ENCODE measurements at places on chromosomes 1 and 21.
A peak's percentile ranks its signal among the peaks of the same experiment; 100 is the strongest.

DNA sequence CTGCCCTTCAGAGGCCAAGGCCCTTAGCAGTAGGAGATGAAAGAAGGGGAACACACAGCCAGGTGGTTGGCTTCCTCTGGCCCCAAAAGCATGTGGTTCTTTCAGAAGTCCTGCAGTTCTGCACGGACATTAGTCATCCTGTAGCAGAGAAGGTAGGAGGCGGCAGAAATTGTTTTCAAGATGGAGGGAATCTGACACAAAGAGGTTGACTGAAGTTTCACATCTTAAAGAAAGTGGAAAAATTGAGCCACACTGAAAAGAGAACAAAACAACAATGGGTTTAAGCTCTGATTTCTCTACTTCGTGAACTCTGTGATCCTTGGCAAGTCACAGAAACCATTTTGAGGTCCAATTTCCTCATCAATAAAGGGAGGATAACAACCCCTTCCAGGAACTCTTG is 125.3 kb upstream of the DNAH14 start:
- no peak for DNase-seq

DNA sequence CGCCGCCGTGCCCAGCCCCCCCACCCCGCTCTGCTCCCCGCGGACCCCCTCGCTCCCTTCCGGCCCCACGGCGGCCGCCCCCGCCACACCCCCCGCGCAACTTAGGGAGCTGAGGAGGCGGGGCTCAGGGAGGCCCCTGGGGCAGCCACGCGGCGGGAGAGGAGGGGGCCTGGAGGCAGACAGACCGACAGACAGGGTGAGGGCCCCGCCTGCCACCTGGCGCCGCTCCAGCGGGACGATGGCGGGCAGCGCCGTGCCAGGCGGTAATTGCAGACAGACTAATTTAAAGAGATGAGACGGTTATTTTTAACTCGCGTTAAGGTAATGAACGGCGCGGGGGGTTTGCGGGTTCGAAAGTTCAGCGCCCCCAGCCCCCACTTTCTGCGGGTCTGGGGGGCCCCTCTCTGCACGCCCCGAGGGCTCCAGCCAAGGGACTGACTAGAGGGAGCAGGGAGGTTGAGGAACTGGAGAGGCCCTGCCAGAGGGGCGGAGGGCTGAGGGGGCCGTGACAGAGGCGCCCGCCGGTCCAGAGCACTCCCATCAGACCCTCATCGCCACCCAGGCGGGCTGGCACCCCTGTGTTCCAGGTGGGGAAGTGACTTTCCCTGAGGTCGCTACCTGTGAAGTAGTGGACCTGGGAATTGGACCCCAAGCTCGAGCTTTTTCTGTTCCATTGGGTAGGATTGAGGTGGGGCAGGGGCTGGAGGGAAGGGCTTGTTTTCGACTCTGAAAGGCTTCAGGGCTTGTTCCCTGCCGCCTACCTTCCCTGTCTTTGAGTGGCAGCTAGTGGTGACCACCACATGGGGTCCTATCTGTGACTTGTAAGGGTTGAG is 5.4 kb downstream of the FOXO6 start:
- peak; percentile 29 for DNase-seq

DNA sequence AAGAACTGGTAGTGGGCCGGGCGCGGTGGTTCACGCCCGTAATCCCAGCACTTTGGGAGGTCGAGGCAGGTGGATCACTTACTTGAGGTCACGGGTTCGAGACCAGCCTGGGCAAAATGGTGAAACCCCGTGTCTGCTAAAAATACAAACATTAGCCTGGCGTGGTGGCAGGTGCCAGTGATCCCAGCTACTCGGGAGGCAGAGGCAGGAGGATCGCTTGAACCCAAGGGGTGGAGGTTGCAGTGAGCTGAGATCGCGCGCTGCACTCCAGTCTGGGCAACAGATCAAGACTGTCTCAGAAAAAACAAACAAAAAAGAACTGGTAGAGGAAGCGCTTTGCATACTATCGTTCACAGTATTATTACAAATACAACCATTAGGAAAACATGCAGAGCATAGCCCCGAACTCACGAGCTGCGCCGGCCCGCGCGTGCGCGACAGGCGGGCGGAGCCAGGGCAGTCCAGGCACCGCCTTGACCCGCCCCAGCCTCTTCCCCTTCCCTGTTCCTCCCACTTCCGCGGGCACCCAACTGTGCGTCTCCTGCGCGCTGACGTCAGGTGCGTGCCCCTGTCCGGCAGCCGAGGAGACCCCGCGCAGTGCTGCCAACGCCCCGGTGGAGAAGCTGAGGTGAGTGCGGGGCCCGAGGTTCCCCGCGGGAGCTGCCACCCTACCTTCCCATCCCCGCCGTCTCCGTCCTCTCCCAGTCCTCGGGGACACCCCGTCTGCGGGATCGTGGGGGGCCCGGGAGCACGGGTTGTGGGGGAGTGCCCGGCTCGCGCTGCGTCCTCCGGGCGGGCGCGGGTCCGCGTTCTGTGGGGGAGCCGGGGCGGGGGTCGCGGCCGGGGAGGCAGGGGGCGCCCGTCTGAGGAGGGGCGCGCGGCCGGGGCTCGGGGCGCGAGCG is at the start of gene CDC42:
TSS of gene CDC42 (plus strand) at position 595 of the 902 bp plus-strand sequence. CDS start 25,770 bp downstream, outside the sequence.
- DNase-seq, result peak; percentile 96

GRCh38 chr1:66292944-66293343 is 241.0 kb upstream of the SGIP1 start:
- peak; percentile 87 for DNase-seq

DNA sequence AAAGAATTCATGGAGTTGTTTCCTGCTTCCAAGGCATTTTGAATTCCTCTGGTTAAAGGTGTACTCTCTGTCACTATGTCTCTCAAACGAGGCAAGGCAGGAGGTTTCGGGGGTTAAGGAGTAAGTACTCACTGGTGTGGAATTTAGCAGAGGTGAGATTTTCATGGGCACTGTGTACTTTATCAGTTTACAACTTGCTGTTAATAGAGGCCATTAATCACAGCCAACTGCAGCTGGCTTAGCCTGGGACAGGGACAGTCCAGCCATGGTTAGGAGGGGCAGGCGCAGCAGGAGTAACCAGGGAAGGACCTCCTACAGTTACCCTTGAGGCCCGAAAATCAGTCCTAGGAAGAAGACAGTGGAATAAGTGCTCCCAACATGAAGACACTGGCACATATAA is 18.1 kb upstream of the TMEM9 start:
- no peak for DNase-seq

DNA sequence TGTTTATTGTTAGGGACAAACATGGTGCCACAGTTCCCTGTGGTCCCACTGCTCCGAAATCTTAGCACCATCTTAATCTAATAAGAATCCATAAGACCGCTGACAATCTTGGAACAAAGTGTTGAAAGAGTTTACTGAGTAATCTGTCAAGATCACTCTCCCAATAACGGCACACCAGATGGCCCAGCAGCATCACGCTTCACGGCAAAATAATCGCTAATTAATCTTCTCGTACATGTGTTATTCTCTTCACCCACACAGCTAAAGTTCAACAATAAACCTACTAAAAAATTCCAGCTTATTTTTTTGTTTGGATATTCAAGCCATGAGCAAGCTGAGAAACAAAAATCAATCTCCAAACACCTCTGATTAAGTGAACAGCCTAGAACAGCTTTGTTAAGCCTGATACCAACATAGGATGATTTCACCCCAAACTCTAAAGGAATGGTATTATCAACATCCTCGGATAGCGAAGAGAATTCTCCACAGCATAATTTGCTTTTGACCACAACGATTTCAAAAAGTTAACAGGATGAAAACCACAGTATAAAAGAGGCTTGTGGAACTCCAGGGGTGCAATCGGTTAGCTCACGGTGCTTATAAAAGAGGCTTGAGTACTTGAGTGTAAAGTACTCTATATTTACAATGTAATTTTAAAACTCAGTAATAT is 329.9 kb upstream of the GREM2 start:
- no peak for DNase-seq

DNA sequence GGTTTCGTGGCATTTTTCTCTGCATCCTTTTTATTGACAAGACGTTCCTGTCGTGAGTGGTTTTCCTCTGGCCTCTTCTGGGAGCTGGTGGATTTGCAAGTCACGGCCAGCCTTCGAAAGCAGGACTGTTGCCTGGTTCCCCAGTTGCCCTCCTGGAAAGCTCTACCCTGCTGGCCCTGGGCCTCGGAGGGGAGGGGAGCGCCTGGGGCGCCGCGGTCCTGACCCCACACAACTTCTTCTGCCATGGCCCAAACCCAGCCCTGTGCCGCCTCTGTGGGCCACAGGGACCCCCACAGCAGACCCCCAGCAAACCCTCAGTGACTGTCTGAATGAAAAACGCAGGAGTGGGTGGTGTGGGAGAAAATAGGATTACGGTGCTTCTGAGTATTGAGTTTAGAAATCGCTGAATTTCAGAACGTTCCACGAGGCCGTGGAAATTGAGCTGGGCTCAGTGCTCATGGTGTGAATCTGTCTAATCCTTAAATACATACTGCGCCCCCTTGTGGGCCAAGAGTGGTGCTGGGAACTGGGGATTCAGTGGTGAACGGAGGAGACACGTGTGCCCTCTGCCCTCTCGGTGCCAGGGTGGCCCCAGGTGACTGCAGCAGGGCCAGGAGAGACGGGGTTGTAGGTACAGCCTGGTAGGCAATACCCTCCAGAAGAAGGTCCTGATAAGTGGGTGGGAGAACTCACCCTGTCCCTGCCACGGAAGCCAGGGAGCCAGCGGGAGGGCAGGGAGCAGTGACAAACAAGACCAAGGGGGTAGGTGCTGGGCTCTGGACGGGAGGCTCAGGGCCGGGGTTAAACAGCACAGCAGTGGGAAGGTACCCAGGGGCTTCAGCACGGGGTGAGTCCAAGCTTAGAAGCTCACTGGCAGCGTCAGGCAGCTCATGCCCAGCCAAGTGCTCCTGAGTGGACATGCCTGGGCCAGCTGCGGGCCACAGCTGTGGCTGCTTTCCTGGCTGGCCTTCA is 101.2 kb upstream of the COL6A1 start:
- peak; percentile 84 for DNase-seq

DNA sequence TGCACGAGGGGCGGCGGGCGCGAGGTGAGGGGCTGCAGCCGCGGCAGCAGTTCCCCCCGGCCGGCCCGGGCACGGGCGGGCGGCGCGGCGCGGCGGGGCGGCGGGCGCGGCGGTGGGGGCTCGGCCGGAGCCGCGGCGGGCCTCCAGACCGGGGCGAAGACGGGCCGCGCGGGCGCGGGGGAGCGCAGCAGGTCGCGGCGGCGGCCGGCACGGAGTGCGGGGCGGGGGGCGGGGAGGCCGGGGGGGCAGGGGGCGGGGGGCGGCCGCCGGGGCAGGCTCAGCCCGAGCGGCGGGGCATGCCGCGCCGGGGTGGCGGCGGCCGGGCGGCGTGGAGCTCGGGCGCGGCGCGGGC is 311 bp downstream of the IRF2BP2 start:
- no peak for DNase-seq

DNA sequence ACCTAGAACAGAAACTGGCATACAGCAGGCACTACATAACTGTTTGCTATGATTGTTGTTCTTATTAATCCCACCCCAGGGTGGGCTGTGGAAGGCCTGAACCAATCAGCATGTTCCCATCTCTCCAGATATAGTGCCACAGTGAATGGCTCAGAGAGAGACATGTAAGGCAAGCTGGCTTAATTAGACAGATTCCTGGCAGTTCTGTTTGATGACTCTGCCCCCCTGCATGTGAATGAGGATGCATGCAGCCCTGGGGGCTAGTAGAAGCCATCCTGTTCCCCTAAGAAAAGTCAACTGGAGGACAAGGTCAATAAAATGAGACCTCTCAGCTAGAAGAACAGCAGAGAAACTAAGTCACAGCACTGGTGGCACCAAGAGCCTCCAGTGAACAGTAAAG is 130.3 kb downstream of the GLIS1 start:
- no peak for DNase-seq

DNA sequence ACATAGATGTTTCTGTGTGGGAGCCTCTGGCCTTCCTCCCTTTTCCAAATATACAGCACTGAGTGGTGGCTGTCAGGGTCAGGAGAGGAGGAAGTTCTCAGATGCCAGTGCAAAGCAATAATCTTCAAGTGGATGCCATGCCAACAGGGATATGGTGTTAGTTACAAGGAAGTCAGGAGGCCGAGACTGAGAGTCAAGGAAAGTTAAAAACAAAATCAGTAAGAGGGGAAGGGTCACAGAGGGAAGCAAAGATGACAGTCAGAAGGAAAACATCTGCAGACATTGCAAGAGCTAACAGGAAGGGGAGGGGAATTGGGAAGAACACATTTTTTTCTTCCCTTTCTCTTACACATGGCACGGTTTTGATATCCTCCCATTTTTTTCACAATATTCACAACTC is 691.4 kb downstream of the ADGRL2 start:
- no peak for DNase-seq

GRCh38 chr1:179794669-179795068 is 51.6 kb downstream of the FAM163A start:
- no peak for DNase-seq

GRCh38 chr1:231991231-231991630 is 364.6 kb downstream of the DISC1 start:
- no peak for DNase-seq

DNA sequence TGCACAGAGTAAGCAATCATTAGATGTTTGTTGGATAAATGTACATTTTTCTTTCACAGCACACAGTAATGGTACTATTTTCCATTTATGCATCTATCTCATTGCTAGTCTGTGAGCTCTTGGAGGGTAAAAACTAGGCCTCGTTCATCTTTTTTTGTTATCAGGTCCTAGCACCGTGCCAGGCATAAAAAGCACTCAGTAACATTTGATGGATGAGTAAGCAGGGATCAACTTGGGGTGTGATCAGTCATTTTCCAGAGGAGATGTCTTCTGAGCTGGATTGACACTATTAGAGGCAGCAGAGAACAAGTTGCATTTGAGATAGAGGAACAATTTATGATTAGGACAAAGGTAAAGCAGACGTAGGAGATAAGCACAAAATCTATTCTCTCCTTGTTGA is 4.3 kb upstream of the VTCN1 start:
- no peak for DNase-seq

Measured in pons (tissue), 1 donor.